Fibroblast of the aortic adventitia (primary cell): ENCODE measurements at places on chromosomes 3 and 15.

- DNase-seq, result no peak
Observed at GRCh38 chr15:70340494-70340870, 242.8 kb upstream of the TLE3 start.

DNA sequence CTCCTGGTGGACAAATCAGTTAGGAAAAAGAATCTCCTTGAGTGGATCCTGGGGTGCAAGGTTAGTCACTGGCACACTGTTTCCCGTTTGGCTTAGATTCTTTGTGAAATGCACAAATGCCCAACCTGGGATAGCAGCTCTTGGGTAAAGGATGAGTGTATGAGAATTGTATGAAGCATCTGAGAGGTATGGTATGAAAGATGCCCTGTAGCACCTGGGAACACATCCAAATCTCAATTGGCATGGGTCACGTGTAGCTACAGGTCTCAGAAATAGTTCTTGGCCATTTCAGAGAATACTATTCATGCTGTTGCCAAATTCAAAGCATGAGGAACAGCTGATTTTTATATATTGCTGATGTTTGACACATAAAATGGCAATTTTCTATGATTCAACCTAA, 84.3 kb downstream of the KCNH8 start:
- no peak for DNase-seq

DNA sequence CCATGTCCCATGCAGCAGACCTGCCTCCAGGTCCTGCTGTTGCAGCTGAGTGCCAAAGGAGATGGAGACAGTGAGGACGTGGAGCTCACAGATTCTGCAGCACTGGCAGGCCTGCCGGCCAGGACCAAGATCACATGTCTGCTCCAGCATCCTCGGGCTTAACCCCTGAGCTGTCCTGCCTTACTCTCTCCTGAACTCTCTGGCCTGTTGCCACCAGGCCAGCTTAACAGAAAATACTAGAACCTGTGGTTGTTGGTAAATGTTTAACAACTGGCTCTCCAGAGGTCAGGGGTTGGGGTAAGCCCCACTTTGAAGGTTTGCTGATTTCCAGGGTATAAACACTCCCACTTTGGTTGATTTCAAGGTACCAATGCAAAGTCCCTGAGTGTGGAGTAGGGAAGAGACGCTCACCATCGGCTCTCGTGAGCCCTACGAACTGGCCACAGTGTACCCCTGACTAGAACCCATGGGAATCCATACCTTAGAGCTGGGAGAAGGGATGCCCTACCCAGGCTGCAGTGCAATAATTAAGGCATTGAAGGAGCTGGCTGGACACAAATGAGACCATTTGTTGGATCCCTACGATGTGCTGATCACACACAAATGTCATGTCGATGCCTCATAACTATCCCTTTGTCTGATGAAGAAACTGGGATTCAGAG, 147.9 kb downstream of the OR4M2 start:
- no peak for DNase-seq

- no peak for DNase-seq
Observed at GRCh38 chr3:19811689-19812088, 122.3 kb downstream of the EFHB start.

- no peak for DNase-seq
Observed at GRCh38 chr15:90889313-90889730, 5.0 kb downstream of the FES start.
